ENCODE measurements at places on chromosomes 1 and 21. TPM values are rescaled to one million over a fixed set of nuclear protein-coding genes. Genes with fewer than 3 reads are reported as not detected.

IRF2BP2 gene
- polyA plus RNA-seq = 56.5 TPM

GRCh38 chr1:156624814-156625435 lies 5.7 kb downstream of the HAPLN2 start:
- DNase-seq = no peak

DNA sequence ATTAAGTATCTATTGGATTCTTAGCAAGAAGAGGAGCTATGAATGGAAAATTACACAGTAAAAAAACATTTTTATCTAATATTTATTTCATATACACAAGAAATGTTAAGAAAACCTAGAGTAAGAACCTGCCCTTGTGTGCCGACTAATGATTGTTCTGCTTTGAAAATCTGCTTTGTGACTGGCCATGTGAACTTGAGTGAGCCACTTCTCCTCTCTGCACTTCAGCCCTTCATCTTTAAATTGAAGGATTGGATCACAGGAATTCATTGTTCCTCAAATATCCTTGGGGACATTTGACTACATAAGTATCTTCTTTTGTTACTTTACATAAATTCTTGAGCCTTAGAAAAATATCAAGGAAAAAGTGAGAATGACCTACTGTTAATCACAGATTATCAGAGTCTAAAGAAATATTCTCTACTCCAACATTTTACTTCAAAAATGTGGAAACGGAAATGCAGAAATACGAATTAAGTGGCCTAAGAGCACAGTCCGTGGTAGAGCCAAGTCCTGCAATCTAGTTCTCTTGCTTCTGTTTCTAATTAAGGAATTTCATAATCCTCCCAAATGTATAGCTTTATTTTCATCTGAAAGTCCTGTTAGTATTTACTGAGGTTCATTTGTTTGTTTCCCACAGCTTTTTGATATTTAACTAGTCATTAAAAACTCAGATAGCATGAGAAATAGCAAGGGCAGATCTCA lies 46.3 kb upstream of the SAMSN1 start:
- DNase-seq = no peak

GRCh38 chr1:224591326-224591725 lies 24.8 kb upstream of the CNIH3 start:
- DNase-seq = no peak

EFNA4 gene
- polyA plus RNA-seq = 16.3 TPM
